ENCODE measurements at places on chromosomes 1 and 21.
A peak's percentile ranks its signal among the peaks of the same experiment; 100 is the strongest.

- no peak for DNase-seq
Observed at GRCh38 chr1:187244623-187245022, 415.9 kb downstream of the PLA2G4A start.

GRCh38 chr21:46155514-46156377 lies at the start of gene FTCD:
TSS of gene FTCD (minus strand) at chr21:46155579. CDS start at chr21:46155523, 56 bp downstream.
- no peak for DNase-seq

GRCh38 chr1:241810769-241811405 lies 37.1 kb upstream of the EXO1 start:
- DNase-seq, result peak; percentile 35

DNA sequence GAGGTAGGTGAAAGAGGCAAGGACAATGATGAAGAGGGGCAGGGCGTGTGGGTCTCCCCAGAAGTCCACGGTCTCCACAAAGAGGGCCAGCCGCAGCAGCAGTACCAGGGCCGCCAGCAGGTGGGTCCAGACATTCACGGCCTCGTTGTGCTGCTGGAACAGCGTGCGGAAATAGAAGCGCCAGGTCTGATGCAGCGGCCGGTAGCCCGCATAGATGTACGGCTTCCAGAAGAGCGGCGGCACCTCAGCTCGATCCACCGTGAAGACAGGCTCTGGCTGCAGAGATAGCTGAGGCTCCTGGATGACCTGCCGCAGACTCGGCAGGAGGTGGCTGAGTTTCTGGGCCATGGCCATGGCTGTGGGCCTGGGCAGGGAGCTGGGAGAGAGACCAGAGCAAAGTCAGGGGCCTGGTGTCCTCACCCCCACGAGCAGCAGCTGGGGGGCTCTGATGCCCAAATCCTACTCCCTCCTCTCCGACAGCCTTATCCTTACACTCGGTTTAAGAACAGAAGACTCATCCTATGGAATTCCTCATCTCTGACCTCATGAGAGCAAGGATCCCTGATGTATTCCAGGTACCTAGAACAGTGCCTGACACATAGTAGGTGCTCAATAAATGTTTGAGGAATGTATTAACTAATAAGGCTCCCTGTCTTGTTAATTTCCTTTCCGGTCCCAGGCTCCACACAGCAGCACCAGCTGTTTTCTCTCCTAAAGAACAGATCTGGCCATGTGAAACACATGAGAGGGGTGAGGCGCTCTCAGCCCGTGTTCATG lies 4.4 kb upstream of the AUNIP start:
- no peak for DNase-seq

All from suppressor macrophage (primary cell).